ENCODE measurements at places on chromosomes 7 and 10.
A peak's percentile ranks its signal among the peaks of the same experiment; 100 is the strongest.

DNA sequence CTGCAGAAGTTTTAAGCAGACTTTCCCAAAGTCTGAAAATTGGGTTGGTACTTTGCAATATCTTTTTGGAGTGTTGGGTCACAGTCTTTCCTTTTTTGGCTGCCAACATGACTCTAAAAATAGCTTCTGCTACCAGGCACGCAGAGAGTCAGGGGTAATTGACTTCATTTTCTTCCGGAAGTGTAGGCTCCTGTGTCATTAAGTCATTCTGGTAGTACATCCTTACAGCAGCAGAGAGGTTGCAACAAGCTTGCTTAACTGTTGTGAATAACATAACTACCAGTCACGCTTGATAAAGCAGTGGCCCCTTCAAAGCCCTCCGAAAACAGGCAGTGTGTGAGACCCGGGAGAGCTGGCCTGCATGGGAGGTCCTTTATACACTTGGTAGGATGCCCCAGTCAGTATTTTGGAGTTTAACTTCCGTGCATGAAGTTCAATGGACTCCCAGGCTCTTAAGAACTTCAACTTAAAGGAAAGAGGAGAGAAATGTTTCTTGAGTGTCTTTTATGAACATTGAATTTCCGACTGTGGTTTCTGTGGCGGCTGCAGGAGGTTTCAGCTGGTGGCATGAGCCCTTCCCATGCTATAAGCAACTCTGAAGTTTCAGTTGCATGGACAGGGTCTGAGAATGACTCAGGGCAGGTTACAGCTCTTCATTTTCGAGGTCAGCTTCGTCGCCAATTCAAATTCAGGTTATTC, 310.7 kb downstream of the GALNT17 start:
- no peak for DNase-seq

- peak; percentile 69 for DNase-seq
Observed at GRCh38 chr10:125001313-125002046, 59.6 kb downstream of the ZRANB1 start.

GRCh38 chr7:70812511-70812910, 319.4 kb upstream of the GALNT17 start:
- no peak for DNase-seq

DNA sequence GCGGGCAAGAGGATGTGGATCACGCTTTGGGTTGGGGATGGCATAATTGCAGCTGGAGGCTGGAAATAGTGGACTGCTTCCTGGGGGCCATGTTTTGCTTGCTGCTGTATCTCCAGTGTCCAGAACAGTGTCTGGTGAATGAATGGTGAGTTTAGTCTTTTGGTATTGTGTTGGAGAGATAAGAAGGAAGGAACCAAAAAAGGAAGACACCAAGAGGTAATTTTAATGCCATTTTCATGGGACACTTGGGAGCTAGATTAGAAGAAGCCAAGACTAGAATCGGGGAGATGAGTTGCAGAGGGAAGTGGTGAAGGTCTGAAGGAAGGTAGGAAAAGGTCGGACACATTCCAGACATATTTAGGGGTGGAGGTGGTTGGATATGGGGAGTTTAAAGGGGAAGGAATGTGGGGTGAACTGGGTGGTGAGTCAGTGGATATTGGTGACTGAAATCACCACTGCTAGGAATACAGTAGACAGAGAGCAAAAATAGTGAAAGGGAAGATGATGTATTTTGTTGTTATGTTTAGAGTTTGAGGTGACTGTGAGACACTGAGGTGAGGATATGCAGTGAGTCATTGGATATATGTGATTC, 76.7 kb downstream of the CCNY start:
- DNase-seq, result peak; percentile 69

DNA sequence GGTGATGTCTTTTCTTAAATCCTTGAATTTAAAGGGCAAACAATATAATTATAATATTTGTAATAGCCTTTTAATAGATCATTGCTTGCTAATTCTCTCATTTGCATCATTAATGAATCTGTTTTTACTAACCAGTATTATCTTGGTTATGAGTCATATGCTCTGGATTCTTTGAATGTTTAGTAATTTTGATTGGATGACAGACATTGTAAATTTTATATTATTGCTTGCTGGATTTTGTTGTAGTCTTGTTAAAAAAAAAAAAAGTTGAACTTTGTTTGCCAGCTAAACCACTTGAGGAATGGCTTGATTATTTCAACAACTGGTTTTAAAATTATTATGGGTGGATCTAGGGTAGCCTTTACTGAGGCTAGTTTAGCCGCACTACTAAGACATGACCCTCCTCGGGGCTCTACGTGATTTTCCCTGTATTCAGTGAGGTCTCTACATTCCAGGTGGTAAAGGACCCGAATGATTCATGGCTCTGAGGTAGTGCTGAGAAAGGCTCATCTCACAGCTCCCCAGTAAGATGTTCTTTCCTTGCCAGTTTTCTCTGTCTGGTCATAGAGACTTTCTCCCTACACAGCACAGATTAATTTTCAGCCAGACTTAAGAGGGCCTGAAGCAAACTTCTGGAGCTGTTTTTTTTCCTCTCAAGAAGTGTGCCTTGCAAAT, 8.5 kb downstream of the C10orf90 start:
- DNase-seq, result no peak

GRCh38 chr10:60234551-60234950, 155.1 kb downstream of the ANK3 start:
- DNase-seq, result peak; percentile 44

DNA sequence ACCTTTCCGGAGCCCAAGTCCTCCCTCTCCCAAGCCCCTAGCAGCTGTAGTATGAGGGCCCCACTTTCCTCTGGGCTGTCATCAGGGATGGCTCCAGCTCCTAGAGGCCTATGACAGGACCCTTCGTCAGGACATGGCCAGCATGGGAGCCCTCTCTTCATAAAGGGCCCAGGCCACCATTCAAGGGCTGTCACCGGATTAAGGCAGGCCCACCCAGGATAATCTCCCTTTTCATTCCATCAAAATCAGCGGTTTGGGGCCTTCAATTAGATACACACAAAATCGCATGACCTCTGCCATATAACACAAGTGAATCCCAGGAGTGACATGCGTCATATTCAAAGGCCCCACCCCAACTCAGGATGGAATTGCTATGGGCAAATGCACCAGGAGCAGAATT, 12.2 kb upstream of the GDF10 start:
- no peak for DNase-seq

DNA sequence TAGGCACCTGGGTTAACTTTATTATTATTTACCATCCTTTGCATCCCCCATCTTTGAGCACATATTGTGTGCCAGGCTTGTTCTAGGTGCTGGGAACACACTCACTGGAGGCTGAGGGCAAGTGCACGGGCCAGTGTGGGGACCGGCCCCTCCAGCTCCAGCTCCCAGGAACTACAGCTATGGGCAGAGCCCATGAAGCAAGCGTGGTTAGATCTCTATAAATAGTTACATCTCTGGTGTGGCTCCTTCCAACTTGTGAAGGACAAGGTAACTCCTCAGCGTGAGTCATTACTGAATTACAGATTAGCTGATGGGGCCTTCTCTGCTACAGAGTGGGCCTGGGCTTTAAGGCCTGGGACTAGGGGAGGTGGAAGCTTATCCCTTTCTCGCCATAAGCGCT, 583.5 kb downstream of the SDK1 start:
- no peak for DNase-seq

- DNase-seq, result no peak
Observed at GRCh38 chr7:6536262-6537260, 14.7 kb downstream of the GRID2IP start.

DNA sequence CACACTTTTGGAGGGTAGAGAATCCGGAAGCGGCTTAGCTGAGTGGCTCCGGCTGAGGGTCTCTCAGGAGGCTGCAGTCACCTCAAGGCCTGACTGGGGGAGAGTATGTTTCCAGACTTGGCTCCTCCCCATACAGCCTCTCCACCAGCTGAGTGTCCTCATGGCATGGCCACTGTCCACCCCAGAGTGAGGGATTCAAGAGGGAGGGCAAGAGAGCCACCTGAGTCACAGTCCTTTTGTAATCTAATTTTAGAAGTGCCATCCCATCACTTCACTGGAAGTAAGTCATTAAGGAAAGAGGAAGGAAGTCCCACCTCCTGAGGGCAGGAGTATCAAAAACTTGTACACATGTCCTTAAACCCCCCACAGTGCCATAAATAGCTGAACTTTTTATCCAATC, 134.0 kb downstream of the GLI3 start:
- no peak for DNase-seq

DNA sequence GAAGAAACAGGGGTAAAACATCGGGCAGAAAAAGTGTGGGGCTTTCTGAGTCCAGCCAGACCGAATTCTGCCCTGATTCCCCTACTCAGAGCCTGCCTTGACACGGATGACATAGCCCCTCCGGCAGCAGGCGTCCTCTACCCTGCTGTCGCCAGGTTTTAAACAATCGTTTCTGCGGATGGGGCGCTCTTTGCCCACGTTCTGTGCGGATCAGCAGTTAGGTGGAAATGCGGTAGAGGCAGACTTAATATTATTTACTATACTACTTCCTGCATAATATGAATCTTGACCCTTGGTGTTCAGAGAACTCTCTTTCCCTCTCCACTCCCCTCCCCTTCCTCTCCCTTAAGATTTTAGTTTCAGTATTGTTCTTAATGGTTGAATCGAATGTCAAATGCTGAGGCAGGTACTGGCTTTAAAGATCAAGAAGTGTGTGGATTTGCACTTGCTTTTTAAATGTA, 2.4 kb downstream of the GATA3 start:
- DNase-seq, result no peak

- DNase-seq, result peak; percentile 19
Observed at GRCh38 chr7:47721670-47722069, 139.8 kb upstream of the TNS3 start.

DNA sequence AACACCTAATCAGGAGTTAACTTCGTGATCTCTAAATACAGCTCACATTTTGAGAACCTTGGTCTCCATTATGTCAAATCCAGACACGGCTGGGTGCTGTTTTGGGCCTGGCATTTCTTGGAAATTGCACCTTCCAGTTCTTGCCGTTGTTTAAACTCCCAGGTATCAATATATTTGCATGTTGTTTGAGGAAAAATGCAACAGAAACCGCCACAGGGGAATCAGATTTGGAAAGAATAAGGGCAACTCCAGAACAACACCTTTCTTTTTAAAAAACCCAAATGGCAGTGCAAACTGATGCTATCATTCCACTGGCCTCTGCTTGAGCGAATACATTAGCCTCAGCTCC, 162.0 kb downstream of the FGFR2 start:
- DNase-seq, result no peak

GRCh38 chr10:48632166-48632565, 27.3 kb upstream of the ARHGAP22 start:
- no peak for DNase-seq

Data from epithelial cell of esophagus (primary cell).